ENCODE measurements at places on chromosomes 7 and 10.

- no peak for DNase-seq
These were observed 517.5 kb upstream of the FOXK1 start for GRCh38 chr7:4164556-4164955.

- DNase-seq: peak; percentile 45
These were observed 14.0 kb downstream of the GATAD1 start for GRCh38 chr7:92461027-92462003.

GRCh38 chr7:7972922-7973594, 4.5 kb downstream of the GLCCI1 start:
- no peak for DNase-seq

GRCh38 chr10:18155321-18155720, 15.1 kb downstream of the CACNB2 start:
- DNase-seq: no peak

GRCh38 chr10:42113158-42113450, 525.3 kb downstream of the ZNF33B start:
- no peak for DNase-seq

DNA sequence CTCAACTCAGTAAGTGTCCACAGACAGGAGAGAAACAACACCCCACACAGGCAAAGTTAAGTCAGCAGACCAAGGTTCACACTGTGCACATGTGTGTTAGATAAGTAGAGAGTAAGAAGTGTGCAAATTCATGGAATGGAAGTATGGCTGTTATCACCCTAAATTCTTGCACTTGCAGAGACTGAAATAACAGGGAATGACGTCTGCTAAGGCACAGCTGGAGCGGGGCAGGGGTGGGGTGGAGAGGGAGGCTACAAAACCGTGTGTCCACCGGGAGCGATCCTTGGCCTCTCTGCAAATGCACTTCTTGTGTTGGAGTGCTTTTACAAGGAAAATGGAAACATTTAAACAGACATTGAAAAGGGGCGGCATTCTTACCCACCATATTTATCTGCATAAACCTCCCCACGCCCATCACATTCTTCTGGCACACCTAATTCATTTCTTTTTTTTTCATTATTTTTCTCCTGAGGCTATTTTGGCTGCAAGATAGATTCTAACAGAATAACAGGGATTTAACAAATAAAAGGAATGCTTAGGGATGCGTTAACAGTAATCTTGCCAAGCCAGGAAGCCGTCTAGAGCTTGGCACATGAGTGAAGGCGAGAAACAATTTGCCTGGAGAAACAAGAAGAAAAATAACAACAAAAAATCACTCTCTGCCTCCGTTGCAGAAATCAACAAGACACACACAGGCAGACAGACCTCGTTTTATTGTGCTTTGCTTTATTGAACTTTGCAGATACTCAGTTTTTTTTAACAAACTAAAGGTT, 30.1 kb downstream of the TNS3 start:
- no peak for DNase-seq

GRCh38 chr7:29013082-29013695, 55.1 kb upstream of the TRIL start:
- DNase-seq: no peak

DNA sequence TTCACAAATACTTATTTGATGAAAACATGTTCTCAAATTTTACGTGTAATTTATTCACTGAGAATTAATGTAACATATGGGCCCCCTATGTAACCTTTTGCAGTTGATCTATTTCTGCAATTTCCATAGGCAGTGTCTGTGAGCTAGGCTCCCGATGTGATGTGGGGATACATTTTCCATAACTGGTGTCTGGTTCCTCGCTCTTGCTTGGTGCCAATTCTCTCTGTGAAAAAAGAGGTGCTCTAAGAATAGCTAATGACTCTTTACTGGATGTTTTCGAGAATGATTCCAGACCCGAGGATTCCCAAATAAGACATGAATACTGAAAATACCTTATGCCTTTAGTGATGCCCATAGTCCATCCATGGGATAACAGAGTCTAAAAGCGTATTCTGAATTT, 286.7 kb upstream of the FZD8 start:
- DNase-seq: no peak

DNA sequence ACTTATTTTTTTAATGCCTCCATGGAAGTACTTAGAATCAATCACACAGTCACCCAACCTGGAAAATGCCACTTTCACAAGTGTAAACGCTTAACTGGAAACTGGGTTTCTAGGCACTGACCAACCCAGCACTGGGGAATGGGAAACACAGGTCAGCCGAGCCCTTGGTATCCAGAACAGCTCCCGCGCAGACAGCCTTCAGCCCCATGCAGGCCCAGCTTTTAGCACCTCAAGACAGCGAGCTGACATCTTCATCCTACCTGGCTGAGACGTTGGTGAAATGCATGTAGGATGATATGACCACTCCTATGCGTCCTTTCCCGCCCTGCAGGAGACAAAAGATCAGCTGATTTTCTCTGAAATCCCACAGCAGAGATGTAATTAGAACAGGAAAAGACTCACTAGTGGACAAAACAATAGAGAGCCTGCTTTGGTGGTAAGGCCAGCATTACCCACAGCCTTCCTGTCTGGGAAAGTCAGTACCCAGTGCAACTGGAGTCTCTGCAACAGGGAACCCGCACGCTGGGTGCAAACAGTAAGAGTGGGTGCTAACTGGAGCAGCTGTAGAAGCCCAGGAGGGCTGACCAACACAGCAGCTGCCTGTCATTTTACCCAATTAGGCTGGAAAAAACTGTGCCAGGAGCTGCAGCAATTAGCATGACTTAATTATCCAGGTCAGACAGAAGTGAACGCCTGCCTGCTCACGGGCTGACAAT, 153.7 kb downstream of the TNS3 start:
- DNase-seq: no peak

- no peak for DNase-seq
These were observed 262.8 kb upstream of the AOAH start for GRCh38 chr7:36986948-36987724.

DNA sequence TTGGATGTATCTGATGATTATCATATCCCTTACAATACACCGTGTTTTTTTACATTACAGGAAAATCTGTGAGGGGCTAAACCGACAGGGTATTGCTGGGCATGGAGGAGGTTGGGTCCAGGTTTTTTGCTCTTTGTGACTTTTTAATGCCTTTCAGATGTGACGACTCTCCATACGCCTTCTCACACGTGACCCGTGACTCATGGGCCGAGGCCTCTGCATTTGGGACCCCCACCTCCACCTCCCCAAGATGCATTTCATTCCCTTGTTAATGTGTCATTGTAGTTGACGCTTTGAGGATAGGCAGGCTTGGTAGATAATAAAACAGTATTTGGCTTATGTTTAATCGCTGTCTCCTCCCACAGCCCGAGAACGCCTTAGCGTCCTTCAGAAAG, 95.3 kb downstream of the CUX1 start:
- DNase-seq: no peak

- no peak for DNase-seq
These were observed 1.1 kb downstream of the ARID5B start for GRCh38 chr10:61902445-61903220.

GRCh38 chr7:19537942-19538401, 170.9 kb downstream of the POLR1F start:
- DNase-seq: no peak

- peak; percentile 30 for DNase-seq
These were observed 28.2 kb downstream of the PHYH start for GRCh38 chr10:13271552-13272163.

DNA sequence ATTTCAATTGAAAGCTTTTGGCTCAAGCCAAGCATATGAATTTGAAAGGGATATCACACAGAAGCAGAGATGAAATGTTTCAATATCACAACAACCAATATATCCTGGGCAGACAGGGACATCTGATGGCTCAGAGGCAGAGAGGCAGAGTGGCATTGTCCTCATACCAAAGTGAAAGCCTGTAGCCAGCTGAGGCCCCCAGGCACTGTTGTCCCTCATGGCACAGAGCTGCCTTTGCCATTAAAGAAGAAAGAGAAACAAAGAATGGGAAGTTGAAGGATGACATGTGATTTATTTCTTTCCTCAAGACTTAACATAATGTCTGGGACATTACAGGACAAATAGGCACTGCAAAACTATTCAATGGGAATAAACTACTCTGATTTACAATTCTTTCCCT, 504.3 kb upstream of the PCDH15 start:
- no peak for DNase-seq

DNA sequence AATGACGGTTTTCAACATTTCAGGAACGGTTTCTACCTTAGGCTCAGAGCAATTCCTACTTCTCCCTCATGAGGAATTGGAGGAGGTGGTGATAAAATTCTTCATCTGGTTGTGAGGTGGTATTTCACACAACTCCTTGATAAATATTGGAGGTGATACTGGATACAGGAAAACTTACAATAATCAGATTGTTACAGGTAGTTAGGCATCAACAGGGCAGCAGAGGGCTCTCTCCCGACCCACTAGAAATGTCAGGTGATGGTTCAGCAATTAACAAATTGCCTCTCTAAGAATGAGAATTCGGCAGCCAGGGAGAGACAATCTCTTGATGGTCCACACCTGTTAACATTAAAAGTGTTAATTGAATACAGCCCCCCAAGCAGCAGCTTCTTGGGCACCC, 22.6 kb downstream of the ZNF786 start:
- no peak for DNase-seq

DNA sequence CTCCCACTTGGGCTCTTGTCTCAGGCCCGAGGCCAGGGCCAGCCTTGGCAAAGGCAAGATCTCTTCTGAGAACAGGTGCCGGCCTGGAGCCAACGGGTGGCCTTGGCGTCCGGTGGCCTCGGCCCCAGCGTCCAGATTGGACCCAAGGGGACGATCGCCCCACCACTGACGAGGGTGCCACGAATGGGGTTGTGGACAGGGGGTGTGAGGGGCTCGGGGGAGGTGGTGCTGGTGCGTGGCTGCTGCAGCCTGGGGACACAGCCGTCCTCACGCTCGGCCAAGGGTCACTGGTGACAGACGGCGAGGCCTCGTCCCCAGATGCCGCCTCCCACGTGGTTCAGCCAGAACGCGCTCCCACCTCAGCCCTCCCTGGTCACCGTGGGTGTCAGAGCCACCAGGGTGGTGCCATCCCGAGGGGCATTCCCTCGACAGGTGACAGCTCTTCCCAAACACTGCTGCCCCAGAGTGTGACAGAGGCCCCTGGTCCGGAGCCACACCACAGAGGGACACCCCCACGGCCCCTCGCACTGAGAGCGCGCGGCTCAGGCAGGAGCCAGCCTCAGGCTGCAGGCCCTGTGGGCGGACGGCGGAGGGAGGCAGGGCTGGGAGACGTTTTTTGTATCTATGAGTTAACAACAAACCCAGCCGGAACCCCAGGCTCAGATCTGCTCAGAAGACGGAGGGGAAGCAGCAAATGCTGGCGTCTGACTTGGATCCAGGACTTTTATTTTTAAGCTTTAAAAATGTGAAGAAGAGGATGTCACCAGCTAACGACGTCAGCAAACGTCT, 18.5 kb upstream of the CFAP46 start:
- DNase-seq: no peak

- DNase-seq: no peak
These were observed 112.0 kb downstream of the NEURL1 start for GRCh38 chr10:103605359-103606096.

DNA sequence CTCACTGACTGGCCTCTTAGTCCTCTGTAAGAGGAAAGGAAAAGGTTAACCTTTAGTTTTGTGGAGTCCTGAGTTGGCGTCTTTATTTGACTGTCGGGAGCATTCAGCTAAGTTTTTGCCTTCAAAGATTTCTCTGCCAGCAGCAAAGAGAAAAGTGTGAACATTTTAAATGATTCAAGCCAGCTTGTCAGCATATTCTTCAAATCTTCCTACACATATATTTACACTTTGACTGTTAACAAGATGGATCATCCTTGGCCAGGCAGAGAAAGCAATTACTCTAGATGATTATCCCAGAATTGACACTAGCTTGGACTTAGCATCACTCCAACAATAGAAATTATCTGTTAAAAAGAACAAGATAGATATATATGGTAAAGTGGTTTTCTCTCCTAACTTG, 15.8 kb upstream of the YAE1 start:
- no peak for DNase-seq

GRCh38 chr10:89600041-89600440, 45.0 kb downstream of the PANK1 start:
- DNase-seq: no peak

DNA sequence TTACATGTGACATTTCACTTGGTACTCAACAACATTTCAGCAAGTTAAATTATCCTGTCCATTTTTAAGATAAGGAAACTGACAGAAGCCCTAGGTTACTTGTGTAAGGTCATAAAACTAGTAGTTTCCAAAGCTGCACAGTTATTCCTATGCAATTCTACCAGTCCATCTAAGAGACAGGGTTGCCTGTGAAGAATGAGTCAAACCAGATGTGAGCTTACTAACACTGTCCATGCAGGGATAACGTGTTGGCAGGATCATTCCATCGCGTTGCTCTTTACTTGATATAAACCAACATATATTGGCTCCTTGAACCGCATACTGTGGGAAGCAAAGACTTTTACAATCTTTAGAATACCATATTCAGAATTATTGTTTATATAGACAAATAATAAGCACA, 280.9 kb upstream of the HGF start:
- DNase-seq: no peak

- DNase-seq: no peak
These were observed 691 bp upstream of the PPA1 start for GRCh38 chr10:70233939-70234300.

GRCh38 chr7:4265676-4266075, 416.4 kb upstream of the FOXK1 start:
- DNase-seq: no peak

- no peak for DNase-seq
These were observed 146.2 kb upstream of the MBL2 start for GRCh38 chr10:52918714-52919305.

DNA sequence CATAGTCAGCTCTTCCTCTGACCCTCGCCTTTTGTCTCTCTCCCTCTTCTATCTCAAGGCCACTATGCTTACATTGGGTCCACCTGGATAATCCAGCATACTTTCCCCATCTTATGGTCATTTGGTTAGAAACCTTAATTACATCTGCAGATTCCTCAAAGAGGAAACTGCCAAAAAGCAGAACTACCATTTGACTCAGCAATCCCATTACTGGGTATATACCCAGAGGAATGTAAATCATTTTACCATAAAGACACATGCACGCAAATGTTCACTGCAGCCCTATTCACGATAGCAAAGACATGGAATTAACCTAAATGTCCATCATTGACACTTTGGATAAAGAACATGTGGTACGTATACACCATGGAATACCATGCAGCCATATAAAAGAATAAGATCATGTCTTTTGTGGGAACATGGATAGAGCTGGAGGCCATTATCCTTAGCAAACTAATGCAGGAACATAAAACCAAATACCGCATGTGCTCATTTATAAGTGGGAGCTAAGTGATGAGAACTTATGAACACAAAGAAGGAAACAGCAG, 114.8 kb upstream of the NPY start:
- DNase-seq: no peak

DNA sequence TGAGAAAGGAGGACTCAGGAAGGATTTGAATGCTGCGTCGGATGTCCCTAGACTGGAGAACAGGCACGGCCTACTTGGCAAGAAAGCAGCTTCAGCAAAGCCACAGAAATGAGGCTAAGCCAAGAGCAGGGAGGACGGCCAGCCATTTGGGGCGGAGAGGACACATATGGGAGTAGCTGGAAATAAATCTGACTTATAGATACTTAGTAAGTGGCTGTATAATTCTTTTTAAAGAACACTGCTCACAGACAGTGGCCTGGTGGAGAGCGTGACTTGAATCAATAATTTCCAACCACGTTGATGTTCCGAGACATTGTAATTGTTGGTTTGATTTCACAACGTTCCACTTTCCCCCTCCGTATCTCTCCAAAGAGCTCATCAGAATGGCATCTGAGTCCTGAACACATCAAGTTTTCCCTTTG, 67.7 kb upstream of the JCAD start:
- DNase-seq: no peak

- DNase-seq: no peak
These were observed 97.0 kb upstream of the PPIF start for GRCh38 chr10:79250259-79250658.

GRCh38 chr10:22505911-22506685, 160.8 kb downstream of the SPAG6 start:
- DNase-seq: no peak

All from D721Med (cell line).